ENCODE measurements at places on chromosomes 5 and 9.

GRCh38 chr5:61330845-61331406 lies 1.1 kb upstream of the ZSWIM6 start:
- DNase-seq, result no peak

GRCh38 chr9:23172979-23173637 lies 652.9 kb downstream of the ELAVL2 start:
- no peak for DNase-seq

- DNase-seq, result no peak
These were observed 248.9 kb downstream of the ADAMTSL1 start for GRCh38 chr9:18722882-18723281.

DNA sequence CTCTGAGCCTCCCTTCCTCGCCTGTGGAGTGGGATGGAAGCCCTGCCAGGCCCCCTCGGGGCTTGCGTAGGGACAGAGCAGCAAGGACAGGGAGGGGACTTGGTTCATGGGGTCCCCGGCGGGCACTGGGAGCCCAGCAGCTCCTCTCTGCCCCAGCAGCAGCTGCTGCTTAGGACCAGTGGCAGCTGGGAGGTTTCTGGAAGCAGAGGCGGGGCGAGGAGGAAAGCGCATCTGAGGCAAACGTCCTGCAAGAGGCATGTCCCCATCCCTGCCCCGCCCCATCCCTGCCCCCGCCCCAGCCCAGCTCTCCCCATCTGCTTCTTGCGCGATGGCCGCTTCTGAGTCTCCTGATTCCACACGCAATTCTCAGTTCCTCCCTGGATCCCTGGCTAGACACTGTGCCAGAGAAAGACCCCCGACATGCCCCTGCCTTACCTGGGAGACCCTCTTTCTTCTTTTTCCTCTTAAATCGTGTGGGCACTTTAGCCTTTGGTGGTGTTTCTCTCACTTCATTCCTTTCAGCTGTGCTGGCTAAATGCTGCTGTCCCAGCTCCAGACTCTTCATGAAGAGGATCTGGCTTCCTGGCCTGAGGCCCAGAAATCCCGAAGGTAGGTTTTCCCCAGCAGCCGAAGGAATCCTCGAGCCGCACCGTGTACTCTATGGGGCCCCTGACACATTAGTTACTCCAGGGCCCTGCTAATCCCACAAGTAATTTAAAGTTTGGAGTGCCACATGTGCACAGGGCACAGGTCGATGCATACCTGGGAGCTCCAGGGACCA lies 4.4 kb upstream of the OR2S2 start:
- no peak for DNase-seq

DNA sequence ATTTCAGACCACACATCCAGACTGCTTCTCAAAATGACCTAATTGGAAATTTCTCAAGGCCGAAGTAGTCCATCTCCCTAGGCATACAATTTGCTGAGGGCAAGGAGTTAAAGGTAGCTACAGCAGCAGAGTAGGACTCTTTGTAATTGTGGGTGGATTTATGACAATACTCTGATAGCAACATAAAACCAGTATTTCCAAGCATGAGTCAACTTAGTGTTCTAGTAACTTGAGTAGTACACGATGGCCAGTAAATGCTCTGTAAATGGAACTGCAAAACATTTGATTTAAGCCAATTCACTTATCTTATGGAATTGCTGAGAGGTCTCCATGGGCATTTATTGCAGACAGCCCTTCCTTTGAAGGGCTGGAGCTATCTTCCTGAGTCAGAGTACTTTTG lies 352.2 kb downstream of the PLK2 start:
- DNase-seq, result no peak

- DNase-seq, result no peak
These were observed 157.0 kb upstream of the RAI14 start for GRCh38 chr5:34499001-34499734.

DNA sequence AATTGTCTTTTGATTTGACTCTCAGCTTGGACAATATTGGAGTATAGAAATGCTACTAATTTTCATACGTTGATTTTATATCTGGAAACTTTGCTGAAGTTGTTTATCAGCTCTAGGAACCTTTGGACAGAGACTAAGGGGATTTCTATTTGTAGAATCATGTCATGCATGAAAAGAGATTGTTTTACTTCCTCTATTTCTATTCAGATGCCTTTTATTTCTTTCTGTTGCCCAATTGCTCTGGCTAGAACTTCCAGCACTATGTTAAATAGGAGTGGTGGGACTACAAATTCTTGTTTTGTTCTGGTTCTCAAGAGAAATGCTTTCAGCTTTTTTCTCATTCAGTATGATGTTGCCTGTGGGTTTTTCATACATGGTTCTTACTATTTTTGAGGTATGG lies 112.8 kb upstream of the CDH12 start:
- DNase-seq, result no peak
